ENCODE measurements at places on chromosomes 1 and 21.

DNA sequence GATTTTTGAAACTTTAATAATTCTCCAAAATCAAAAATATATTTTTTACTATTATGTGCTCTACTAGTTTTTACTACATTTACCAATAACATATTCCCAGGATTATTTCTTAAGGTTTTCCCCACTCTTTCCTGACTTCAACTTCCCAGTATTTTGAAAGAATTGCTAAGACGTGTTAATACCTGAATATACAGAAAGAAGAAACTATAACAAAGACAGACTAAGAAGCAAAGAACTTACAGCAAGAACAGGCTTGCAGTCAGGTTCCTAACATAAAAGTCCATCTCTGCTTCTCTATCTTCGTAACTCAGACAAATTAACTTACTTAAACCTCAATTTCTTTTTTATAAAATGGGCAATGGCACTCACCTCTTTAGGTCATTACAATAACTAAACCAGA is 63.2 kb downstream of the SRSF11 start:
- DNase-seq: no peak

- peak; percentile 80 for DNase-seq
These were observed 1.1 kb downstream of the BCAR3 start for GRCh38 chr1:93680420-93681100.

- DNase-seq: peak; percentile 18
These were observed 18.2 kb upstream of the FCGR2A start for GRCh38 chr1:161486806-161487741.

- no peak for DNase-seq
These were observed 218.9 kb downstream of the CRB1 start for GRCh38 chr1:197486946-197487345.

- no peak for DNase-seq
These were observed 42.0 kb downstream of the TMEM51 start for GRCh38 chr1:15195420-15196052.

DNA sequence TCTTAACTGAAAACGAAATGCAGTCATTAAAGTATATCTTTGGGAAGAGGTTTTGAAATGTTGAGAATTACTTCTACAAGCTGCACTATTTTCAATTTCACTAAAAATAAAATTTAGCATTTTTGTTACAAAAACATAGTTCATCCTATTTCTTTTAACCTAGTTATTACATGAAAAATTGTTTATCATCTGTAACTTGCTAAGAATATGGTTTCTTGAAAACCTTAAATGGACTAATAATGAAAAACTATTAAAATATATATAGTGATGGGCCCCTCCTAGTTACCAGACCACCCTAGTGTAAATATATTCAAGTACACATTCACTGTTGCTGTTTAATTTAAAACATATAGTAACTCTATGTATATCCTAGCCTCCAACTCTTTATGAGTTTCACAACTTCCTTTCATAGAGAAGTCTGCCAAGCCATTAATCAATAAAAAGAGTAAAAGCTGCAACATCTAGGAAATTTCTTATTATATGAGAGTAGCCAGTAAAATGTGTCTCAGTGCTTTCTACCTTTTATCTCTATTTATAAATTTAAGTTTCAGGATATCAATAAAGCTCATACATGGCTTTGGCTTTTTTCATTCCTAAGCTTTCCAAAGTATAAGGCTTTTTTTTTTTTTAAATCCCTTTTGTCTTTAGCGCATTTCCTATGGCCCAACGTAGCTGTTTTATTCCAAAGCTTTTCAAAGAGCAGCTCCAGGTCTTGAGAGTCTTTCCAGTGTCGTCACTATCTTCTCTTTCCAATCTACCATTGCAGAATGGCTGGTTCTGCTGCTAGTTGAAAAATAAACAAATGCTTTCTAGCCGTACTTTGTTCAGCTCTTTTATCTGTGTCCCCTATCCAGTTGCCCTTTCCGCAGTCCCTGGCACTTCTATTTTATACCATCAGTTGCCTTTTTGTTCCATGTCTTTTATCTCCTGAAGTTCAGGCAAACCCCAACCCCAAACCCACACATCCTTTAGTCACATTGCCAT is 6.5 kb downstream of the IRF2BP2 start:
- DNase-seq: no peak

GRCh38 chr1:159076438-159077119 is at the start of gene AIM2:
Gene AIM2, minus strand, starts transcription at chr1:159076766. Its CDS starts 3,267 bp downstream, at chr1:159073499.
- no peak for DNase-seq

- DNase-seq: no peak
These were observed 17.2 kb upstream of the PHLDA3 start for GRCh38 chr1:201486187-201486586.

GRCh38 chr1:184033711-184034167 is 3.8 kb downstream of the COLGALT2 start:
- DNase-seq: no peak

GRCh38 chr1:51175278-51175677 is 60.8 kb upstream of the RNF11 start:
- DNase-seq: no peak

- no peak for DNase-seq
These were observed 7.5 kb downstream of the ATP1A2 start for GRCh38 chr1:160122978-160123495.

GRCh38 chr1:200665861-200666260 is 3.8 kb downstream of the DDX59 start:
- DNase-seq: no peak

- DNase-seq: peak; percentile 74
These were observed 37.5 kb upstream of the ATP2B4 start for GRCh38 chr1:203589171-203589570.

GRCh38 chr1:1427106-1427819 is 6.2 kb upstream of the ANKRD65 start:
- peak; percentile 80 for DNase-seq

DNA sequence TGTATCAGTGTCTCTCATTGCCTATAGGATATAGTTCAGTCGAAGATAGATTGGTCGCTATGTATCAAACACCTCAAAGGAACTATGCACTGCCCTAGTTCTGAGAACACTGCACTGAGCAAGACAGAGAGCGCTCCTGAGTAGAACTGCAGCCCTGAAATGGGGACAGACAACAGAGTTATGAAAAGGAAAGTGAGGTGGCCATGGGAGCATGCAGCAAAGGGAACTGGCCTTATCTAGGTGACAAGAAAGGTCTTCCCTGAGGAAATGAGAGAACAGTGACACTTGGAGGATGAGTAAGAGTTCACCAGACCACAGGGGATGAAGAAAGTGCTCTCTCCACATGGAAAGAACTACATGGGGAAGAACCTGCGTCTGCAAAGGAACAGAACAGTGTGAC is 7.5 kb upstream of the G0S2 start:
- DNase-seq: no peak

- no peak for DNase-seq
These were observed 13.6 kb downstream of the C1orf52 start for GRCh38 chr1:85245891-85246290.

- no peak for DNase-seq
These were observed 30.5 kb downstream of the ATP5PO start for GRCh38 chr21:33885172-33885514.

GRCh38 chr1:153506831-153507413 is 28.9 kb downstream of the S100A6 start:
- DNase-seq: no peak

- DNase-seq: no peak
These were observed 178.3 kb downstream of the KCNJ6 start for GRCh38 chr21:37737996-37738395.

DNA sequence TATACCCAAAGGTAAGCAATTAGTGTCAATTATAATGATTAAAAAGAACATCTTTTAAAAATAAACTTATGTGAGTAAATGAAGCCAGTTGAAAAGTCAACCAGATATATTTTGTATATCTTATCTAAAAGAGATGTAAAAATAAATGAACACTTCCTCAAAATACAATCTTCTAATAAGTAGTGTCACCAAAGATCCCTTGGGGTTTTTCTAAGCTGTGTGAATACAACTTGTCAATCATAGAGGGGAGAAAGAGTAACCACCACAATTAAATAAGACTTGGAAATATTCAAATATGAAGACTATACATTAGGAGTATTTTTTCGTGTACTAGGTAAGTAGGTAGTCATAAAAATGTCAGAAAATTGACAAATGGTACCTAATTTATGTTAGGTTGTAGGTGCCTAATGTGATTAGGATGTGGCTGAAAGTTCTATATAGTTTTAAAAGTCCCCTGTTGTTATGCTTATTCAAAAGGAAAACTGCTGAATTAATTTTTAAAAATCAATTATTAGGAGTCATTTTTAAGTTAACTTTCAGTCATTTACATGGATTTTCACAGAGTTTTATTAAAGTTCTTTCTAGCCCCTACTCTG is 72.6 kb downstream of the RASAL2 start:
- no peak for DNase-seq

GRCh38 chr1:232316864-232317263 is 313.1 kb downstream of the SIPA1L2 start:
- no peak for DNase-seq

DNA sequence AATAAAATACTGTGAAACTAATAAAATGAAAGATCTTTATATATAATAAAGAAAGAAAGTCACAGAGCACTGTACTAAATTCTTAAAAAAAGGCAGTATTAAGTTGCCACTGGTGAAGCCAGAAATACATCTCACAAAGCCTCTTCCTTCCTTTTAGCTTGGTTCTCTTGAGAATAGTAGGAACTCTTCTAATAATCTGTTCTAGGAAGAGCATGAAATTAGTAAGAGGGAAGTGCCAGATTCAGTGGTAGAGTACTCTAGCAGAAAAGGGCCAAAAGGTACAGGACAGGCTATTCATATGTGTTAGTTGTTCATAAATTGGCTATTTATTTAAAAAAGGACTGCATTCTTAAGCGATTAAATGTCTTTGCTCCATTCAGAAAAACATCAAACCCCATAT is 33.7 kb downstream of the CTTNBP2NL start:
- no peak for DNase-seq

DNA sequence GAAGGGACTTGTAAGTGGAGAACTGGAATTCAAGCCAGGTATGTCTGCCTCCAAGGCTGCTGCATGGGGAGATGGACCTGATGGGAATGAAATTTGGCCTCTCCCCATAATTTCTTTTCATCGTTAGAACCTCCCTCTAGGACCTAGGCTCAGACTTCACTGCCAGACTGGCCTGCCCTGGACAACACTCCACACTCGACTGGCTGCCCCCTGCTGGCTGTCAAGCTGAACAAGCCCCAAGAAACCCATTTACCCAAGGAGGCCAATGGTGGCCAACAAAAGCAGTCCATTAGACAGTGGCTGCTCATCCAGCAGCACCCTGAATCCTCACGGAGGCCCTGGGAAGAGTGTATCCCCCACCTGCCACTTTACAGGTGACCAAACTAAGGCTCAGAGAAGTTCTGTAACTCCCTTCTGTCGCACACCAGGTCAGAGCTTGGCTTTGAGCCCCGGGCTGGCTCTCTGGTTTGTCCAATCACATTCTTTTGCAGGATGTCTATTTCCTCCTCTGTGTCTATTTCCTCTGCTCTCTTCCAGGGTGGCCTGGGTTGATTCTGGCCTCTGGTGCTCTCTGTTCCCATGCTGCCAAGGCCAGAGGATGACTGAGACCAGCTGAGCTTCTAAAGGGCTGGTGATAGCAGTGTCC is 3.8 kb downstream of the RNF186 start:
- DNase-seq: no peak

- DNase-seq: no peak
These were observed 9.5 kb downstream of the ASB17 start for GRCh38 chr1:75922698-75923097.

GRCh38 chr1:235019471-235019870 is 109.2 kb downstream of the TOMM20 start:
- no peak for DNase-seq

GRCh38 chr21:25963181-25963580 is 207.4 kb downstream of the APP start:
- peak; percentile 22 for DNase-seq

DNA sequence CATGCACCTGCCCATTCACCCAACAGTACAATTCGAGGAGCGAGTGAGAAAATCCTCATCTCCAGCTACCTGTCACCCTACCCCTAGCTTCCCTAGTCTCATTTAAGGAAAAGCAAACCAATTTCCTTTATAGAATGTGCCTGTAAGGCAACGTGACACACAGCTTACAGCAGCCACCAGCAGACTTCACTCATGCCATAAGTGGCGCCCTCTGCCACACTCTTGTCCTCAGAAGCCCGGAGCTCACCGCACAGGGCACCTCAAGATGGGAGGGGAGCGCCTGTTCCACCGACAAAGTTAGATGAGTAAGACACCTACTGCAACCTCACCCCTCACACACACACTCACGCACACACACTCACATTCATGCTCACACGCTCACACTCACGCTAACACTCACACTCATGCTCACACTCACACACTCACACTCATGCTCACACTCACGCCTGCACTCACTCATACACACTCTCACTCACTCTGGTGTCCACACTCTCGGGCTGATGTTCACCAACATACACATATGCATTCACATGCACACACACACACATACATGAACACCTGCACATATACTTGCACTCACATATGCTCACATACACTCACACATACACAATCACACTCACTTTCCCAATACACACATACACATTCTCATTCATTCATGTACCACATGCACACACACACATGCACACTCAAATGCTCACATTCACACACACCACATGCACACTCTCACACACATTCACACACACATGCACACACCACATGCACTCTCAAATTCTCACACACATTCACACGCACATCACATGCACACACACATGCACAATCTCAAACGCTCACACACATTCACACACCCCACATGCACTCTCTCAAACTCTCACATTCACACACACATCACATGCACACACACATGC is 170.7 kb downstream of the PSMG1 start:
- no peak for DNase-seq

DNA sequence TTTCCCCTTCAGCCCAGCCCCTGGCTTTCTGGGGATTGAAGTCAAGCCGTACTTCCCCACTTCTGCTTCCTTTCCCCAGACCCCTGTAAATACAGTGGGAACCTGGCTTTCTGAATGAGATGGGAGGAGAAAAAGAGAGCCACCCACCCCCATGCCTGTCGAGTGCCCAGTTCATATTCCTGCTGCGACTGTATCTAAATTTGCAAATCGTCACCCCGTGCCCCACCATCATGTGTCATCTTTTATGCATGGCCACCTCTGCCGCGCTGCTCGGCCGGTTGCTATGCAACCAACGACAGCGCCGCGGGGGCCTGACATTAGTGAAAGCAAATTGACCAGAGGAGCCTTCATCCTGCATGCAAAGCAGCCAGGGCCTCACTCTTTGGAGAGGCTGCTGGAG is 143.0 kb downstream of the ELAVL4 start:
- DNase-seq: peak; percentile 84

DNA sequence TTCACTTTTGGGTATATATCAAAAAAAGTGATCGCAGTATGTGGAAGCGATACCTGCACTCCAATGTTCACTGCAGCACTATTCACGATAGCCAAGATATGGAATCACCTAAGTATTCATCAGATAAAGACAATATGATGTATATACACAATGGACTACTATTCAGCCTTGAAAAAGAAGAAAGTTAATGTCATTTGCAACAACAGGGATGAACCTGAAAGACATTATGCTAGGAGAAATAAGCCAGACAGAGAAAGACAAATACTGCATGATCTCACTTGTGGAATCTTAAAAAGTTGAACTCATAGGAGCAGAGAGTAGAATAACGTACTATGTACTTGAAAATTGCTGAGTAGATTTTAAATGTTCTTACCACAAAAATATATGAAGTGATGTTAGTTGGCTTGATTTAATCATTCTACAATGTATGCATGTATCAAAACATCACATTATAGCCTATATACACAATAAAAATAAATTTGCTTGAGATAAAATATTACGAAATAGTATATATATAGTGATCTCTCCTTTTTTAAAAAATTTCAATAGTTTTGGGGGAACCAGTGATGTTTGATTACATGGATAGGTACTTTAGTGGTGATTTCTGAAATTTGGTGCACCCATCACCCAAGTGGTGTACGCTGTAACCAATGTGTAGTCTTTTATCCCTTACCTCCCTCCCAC is 56.0 kb downstream of the DTL start:
- DNase-seq: no peak

- DNase-seq: no peak
These were observed 27.2 kb upstream of the BCL10 start for GRCh38 chr1:85303440-85304162.

Measured in NCI-H2227 treated with DMSO at 0.1 percent for 48 hours (cell line).